Fibroblast of skin of abdomen (primary cell): ENCODE measurements at places on chromosomes 5 and 9.

DNA sequence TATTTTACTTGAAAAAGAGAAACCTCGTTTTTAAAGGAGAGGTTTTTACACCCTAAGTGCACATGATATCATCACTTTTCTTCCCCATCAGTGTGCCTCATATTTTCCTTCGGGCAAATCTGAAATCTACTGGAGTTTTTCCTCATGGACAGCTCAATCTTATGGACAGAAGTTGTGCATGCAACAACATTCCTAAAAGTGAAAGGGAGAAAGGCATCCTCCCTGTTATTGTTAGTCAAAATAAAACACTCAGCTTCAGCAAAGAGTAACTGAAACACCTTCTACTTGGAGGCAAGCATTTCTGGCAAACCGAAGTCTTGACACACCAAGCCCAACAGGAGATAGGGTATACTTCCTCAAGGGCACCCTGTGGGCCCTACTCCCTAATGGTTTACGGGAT is 217.9 kb downstream of the BNC2 start:
- DNase-seq, result peak; percentile 23

DNA sequence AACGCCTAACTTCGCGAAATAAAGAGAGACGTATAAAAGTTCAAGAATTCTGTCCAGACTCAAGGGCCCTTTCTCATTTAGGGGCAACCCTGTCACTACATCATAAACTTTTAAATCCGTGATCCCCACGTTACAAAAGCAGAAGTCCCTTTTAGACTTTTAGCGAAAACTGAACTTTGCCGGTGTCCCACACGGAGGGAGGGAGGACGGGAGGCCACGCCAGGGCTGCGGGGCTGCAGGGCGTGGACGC is 515 bp upstream of the F2R start:
- no peak for DNase-seq

DNA sequence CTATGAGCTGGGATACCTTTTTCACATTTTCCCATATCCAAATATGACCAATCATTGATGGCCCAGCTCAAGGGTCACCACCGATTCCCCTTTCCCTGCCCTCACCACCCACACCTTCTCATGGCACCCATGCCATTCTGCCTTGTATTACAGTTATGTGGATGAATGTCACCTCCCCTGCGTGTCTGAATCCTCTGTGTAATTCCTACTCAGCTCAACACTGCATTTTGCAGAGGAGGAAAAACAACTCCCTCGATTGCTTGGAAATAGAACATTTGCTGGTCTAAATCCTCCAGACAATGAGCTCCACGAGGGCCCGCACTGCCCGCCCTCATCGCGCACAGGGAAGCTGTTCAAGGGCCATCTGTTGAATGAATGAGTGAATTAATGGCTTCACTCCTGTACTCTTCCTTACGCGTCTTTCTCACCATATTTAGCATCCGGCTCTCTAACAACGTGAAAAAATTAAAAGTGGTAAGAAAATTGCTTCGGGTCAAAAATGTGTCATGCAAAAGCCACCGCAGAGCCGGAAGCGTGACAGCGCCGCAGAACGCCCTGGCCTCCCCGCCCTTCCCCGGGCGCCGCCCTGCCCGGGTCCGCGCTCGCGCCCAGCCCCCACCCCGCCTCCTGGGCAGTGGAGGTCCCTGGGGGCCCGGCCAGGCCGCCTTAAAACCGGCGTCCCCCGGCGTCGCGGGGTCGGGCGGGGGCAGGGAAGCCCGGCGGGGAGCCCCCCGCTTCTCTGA is 704 bp downstream of the SUSD1 start:
- DNase-seq, result peak; percentile 37

GRCh38 chr9:94490465-94490864 is 64.4 kb upstream of the PCAT7 start:
- DNase-seq, result peak; percentile 0

DNA sequence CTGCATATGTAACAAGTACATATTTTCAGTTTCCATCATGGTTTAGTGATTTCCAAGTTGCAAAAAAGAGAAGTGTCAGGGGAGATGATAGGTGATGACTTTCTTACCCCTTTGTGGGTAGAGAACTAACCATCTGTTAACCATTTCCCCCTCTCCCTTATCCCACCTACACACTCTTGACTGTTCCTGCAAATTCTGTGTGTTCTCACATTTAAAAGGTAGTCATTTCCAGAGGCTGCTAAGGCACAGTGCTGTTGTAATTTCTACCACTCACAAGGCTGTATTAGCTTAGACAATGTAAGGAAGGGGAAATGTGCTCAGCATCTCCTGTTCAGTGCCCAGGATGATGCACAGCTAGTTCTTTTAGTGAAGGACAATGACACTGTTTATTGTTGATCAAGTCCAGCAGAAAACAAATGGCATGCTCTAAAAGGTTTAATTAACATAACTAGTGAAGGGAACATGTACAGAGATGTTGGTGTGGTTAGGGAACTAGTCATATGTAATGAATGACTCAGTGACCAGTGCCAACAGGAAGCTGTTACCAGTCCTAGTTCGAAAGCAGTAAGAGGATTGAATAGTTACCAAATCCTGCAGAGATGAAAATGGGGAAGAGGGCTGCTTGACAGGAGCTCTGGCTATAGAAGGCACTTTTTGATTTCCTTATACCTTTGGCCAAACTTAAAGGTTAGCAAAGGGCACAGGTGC is 165.1 kb downstream of the PLK2 start:
- DNase-seq, result peak; percentile 36

GRCh38 chr5:74424162-74424868 is 216.2 kb downstream of the ENC1 start:
- no peak for DNase-seq

- no peak for DNase-seq
These were observed 30.2 kb upstream of the ALDH1A1 start for GRCh38 chr9:72983056-72983455.

DNA sequence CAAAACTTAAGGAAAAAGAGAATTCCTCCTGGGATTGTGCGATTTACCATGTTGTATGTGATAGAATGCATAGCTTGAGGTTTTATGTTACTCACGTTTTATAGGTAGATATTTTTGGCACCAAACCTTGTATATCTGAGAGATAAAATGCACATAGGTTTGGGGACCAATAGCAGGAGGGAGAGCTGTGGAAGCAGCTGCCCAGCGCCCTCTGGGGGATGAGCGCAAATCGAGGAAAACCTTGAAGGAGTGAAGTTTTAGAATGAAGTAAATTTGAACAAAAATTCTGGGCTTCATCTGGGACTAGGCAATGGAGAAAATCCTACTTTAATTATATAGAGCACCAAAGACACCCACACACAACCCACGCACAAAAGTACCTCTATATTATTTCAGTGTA is 197.0 kb downstream of the ADCY2 start:
- peak; percentile 1 for DNase-seq
